ENCODE measurements at places on chromosomes 16 and 17.

DNA sequence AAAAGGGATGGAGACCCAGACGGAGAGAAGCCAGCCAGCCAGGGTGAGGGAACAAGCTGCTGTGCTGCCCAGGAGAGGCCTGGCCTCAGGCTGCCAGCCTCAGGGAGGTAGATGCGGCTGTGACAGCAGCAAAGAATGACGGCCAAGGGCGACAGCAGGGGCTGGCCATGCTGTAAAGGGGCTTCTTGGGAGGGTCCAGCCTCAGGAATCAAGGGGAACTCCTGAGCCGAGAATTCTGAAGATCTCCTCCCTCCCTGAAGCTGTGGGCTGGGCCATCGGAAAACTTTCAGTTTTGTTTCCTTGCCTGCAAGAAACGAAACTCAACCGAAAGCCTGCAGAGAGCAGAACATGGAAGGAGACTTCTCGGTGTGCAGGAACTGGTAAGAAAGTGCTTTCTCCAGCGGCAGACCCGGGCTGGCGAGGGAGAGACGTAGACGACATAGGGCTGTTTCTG lies at the start of gene XAF1:
Gene XAF1 (plus strand): TSS at position 316 of the 454 bp plus-strand sequence. CDS start 33 bp downstream, at position 349.
- no peak for DNase-seq

- DNase-seq, result no peak
Observed at GRCh38 chr17:28384281-28385036, 13.0 kb downstream of the SARM1 start.

DNA sequence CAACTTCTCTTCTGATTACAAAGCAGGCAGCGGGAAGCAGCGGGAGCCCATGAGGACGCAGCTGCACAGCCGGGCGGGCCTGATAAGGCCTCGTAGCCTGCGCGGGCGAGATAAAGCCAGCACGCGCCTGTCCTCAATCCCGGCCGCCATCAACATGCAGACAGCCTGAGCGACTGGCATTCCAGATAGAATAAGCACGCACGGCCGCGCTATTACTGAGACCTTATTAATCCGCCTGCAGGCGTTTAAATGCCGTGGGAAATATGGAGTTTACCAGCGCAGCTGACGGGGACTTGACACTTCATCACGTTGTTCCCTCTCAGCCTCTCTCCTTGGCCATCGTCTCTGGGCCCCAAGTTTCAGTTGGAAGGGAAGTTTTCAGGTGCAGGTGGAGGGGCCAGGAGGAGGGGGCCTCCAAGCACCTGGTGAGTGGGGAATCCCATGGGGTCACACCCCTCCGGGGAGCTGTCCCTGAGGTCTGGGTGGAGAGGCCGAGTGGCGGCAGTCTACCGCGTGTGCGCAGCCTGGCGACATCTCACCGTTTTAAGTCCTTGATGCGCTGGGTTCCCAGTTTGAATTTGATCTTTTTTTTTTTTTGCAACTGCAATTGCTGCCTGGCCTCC lies 27.3 kb upstream of the CBFA2T3 start:
- DNase-seq, result no peak

GRCh38 chr16:86221085-86221484 lies 289.2 kb upstream of the FOXF1 start:
- DNase-seq, result no peak

DNA sequence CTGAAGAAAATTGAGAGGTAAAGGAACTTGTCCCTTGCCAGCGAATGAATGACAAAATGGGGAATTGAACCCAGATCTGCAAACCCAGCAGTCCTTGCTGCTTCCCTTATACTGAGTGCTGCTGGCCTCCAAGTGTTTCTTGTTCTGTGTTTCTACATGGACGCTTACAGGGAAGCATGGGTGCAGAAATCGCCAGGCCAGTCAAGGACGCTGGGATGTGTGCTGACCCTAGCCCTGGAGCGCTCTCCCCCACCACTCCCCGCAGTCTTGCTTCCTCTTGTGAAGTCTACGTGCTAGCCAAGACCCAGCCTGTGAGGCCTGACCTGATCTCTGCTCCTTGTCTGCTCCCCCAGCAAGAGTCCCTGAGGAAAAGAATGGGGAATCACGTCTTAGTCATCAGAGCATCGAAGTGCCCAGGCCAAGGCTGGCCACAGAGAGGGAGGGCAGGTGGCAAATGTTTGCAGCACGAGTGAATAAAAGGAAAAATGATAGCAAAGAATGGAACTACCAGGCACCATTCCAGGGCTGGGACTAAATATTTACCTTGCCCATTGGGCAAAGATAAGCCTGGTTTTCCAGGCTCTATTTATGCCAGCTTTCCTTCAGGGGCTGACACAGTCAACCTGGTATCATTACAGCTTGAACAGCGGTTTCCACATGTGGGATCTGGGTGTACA lies 17.4 kb downstream of the CA4 start:
- DNase-seq, result peak; percentile 19

GRCh38 chr17:46011711-46012505 lies 12.9 kb downstream of the STH start:
- DNase-seq, result no peak

- DNase-seq, result no peak
Observed at GRCh38 chr17:64786337-64786736, 124.2 kb upstream of the SMURF2 start.

- no peak for DNase-seq
Observed at GRCh38 chr17:39662551-39663339, 2.4 kb upstream of the TCAP start.

GRCh38 chr16:6189216-6189615 lies 1091.6 kb upstream of the EEF2KMT start:
- DNase-seq, result no peak

GRCh38 chr17:68507576-68507975 lies 4.7 kb upstream of the PRKAR1A start:
- no peak for DNase-seq

GRCh38 chr17:49899191-49899485 lies 51.3 kb upstream of the TAC4 start:
- peak; percentile 68 for DNase-seq

GRCh38 chr16:3788711-3789374 lies 71.5 kb upstream of the TRAP1 start:
- DNase-seq, result no peak

DNA sequence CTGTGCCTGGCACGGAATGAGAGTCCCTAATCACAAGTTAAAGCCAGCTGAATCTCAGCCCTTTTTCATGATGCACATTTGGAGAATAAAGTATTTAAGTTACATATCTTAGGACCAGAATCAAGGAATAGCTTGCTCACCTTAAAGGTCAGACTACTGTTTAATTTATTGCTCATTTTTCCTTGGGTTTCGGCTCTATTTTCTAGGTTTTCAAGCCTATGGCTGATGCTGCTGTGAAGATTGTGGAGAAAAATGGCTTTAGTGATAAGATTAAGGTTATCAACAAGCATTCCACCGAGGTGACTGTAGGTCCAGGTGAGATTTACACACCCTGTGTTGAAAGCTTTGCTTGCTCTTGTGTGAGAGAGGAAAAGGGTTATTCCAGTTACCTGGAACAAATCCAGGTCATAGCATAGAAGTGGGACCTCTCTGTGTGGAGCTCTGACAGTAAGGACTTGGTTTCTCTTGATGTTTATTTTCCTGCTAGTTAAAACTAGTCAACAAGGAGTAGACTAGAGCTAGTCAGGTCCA lies 18.1 kb downstream of the PRMT7 start:
- DNase-seq, result no peak

DNA sequence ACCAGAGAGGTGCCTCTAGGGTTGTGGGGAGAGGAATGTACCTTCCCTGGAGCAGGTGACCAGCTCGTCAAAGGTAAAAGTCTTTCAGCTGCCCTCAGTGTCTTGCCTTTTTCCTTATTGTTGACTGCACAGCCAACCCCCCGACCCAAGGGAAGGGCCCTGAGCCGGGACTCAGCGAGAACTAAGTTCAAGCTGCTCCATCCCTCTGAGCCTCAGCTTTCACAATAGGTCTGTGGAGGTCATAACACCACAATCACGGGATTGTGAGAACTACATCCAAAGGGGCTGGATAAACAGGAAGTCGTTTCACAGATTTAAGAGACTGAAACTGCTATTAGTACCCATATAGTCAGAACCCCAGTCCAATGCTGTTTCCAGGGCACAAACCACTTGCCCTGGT lies 2.6 kb upstream of the KRT36 start:
- no peak for DNase-seq

GRCh38 chr17:77691216-77692085 lies 267.1 kb upstream of the TNRC6C start:
- DNase-seq, result no peak

DNA sequence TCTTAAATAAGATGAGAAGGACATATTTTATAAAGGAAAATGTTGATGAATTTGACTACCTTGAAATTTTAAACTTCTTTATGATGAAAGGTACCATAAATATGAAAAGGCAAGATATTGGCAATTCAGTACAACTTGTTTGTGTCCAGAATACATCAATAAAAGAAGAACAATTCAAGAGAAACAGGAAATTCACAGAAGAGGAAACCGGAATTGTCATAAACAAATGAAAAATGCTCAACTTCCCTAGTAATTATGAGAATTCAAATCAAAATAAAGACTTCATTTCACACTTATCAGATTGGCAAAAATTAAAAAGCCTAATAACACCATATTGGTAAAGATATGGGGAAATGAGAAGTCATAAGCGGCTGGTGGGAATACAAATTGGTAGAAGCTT lies 54.3 kb downstream of the WSB1 start:
- DNase-seq, result no peak

GRCh38 chr17:80377798-80378197 lies 37.2 kb upstream of the ENDOV start:
- DNase-seq, result no peak

GRCh38 chr16:82899731-82900450 lies 273.1 kb downstream of the CDH13 start:
- DNase-seq, result no peak

GRCh38 chr16:50683689-50684374 lies 2.7 kb upstream of the SNX20 start:
- DNase-seq, result no peak

- no peak for DNase-seq
Observed at GRCh38 chr16:53085369-53085843, 30.6 kb downstream of the CHD9 start.

GRCh38 chr17:16818821-16819683 lies 129.0 kb downstream of the CCDC144A start:
- no peak for DNase-seq

- DNase-seq, result no peak
Observed at GRCh38 chr16:88050952-88051660, 99.9 kb downstream of the BANP start.

- no peak for DNase-seq
Observed at GRCh38 chr17:21548236-21548635, 144.1 kb upstream of the KCNJ18 start.

GRCh38 chr17:43581613-43582012 lies 35.5 kb upstream of the ETV4 start:
- DNase-seq, result no peak

- no peak for DNase-seq
Observed at GRCh38 chr17:12898110-12898509, 108.8 kb downstream of the ARHGAP44 start.

DNA sequence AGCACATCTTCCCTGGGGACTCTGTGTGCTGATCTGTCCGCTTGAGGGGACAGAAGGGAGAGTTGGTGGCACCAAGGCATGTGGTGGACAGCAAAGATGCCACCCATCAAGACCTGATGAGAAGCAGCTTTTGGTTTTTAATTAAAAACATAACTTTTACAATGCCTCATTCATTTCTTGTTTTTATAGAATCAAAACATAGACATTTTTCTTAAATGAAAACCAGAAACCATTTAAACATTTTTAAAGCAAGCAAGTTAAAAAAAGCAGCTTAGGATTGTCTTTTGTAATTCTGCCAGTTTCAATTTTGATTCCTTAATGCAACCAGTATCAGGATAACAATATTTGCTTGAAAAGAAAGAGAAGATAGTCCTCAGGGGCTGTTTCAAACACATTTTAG lies 123.7 kb upstream of the AXIN2 start:
- no peak for DNase-seq

- no peak for DNase-seq
Observed at GRCh38 chr17:77810536-77810935, 148.0 kb upstream of the TNRC6C start.

GRCh38 chr16:68436581-68436980 lies 11.7 kb downstream of the SMPD3 start:
- DNase-seq, result no peak

- DNase-seq, result no peak
Observed at GRCh38 chr16:11679250-11679649, 11.0 kb downstream of the SNN start.

- no peak for DNase-seq
Observed at GRCh38 chr16:72897707-72898106, 150.2 kb downstream of the ZFHX3 start.

DNA sequence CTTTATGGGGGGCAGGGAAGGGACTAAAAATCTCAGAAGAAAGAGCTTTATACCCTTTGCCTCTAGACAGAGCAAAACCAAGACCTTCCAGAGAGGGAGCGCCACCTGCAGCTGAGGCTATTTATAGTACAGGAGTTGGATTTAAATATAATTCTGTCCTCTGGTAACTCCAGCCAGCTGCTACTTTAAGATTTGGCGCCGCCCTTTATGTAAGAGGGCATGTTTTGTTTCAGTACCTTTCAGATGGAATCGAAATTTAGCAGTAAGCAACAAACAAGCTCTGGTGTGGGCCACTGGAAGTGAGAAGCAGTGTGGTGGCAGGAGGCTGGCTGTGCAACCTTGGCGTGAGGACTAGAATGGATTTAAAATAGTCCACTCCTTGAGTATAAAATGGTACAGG lies 5.2 kb upstream of the GUCY2D start:
- DNase-seq, result no peak

GRCh38 chr16:84312783-84313382 lies 18.2 kb downstream of the WFDC1 start:
- DNase-seq, result no peak

DNA sequence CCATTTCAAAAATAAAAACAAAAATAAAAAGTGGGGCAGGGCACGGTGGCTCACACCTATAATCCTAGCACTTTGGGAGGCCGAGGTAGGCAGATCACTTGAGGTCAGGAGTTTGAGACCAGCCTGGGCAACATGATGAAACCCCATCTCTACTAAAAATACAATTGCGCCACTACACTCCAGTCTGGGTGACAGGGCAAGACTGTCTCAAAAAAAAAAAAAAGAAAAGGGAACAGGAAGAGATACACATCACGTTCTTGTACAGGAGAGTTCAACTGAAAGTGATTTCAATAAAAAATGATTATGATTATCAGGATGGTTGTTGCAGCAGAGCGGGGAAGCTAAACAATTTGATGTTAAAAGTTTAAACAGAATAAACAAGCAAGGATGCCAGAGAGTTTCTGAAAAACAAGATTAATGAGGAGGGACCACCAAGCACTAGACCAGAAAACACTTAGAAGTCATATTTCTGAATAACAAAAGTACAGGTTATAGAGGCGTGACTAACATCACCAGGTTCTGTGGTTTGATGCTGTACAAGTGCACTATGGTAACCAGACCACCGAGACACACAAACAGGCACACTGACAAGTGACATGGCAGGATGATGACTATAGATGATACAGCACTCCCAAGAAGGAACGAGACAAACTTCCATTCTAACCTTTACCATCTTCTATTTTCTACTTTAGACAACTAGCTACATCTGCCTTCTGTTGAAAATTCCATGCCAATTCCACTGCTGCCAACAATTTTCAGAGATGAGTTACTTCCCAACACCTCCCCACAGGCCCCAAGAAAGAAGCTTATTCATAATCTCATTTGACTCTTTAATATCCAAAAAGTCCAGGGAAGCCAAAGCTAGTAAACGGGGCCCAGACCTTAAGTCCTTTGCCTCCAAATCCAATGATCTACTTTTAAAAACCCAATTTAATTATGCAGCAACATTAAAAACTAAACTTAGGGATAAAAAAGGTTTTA lies 11.8 kb downstream of the DNAJA2 start:
- DNase-seq, result no peak
